Lung (tissue), 17 donors: ENCODE measurements at places on chromosomes 3 and 15.

- DNase-seq: no peak
Measured at GRCh38 chr15:90929246-90930019, 2.9 kb downstream of the HDDC3 start.

DNA sequence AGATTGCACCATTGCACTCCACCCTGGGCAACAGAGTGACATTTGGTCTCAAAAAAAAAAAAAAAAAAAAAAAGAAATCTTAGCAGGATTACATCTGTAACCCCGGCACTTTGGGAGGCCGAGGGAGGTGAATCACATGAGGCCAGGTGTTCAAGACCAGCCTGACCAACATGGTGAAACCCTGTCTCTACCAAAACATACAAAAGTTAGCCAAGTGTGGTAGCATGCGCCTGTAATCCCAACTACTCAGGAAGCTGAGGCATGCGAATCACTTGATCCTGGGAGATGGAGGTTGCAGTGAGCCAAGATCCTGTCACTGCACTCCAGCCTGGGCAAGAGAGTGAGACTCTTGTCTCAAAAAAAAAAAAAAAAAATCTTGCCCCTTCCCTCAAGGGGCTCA, 40.4 kb downstream of the LIPC start:
- no peak for DNase-seq

DNA sequence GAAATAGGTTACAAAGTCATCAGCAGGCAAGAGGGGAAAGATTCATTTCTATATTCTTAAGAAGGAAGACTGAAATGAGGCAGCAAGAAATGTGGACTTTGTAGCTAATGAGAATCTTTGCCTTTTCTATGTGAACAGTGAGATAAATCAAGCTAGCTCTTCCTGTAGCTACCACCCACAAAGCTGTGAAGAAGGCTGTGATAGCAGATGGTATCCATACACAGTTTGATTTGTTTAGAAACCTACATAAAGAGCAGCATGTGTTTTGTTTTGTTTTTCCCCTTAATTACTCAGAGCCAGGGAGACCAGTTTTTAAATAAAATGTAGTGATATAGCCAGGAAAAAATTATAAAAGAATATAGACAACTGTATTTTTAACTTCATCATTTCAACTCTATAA, 45.5 kb downstream of the TEX9 start:
- peak; percentile 52 for DNase-seq

GRCh38 chr3:127962937-127963336, 47.9 kb downstream of the KBTBD12 start:
- DNase-seq: no peak

DNA sequence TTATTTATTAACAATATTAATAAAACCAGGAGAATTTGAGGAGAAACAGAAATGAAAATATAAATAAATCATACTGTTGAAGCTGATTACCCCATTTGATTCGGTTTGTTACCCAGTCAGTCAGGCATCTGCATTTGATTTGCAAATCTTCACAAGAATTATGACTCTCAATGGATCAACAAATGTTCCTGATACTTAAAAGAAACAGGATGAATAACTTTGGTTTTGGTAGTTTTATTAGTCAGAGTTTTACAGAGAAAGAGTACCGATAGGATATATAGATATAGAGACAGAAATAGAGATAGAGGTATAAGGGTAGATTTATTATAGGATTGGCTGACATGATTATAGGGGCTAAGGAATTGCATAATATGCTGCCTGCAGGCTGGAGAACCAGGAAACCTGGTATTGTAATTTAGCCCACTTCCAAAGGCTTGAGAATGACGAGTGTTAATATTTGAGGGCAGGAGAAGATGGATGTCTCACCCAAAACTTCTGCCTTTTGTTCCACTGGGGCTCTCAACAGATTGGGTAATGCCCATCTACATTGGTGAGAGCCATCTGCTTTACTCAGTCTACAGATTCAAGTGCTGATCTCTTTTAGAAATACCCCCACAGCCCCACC, 241.6 kb upstream of the COL8A1 start:
- no peak for DNase-seq

DNA sequence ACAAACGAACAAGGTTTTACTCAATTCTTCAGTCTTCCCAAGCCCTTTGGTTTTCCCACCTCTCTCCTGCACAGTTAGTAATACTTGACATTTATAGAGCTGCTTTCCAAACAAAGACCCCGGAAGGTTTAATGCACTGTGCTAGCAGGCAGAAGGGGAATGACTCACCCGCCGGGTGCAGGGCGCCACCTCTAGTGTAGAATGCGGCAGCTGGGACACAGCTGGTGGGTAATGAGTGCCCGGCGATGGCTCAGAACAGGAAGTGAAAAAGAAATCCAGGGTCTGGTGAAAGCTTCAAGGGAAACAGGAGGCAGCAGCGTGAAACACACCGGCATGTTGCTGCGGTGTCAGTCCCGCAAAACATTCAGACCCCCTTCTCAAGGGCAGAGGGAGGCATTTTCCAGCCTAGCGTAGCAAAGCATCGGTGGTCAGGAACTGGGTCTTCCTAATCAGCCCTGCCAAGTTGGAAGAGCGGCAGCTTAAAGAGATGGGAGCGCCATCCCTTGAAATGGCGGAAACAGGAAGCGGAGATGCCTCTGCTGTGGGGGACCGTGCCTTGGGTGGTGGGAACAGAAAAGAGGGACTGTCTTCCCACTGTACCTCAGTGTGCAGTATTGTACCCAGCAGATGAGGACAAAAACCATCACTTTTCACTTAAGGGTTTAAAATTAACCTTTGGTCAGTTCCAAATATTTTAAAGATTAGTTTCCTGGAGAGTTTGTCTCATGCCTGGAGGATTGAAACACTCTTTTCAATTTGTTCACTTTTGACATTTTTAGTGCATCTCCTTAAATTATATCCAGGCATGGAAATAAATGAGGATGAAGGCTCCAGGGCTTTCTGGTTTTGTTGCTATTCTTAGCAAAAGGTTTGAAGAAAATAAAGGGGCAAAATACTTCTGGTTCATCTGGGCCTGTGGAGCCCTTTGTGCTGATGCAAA, 160.7 kb upstream of the MCTP2 start:
- DNase-seq: peak; percentile 42
